HEK293T (cell line): ENCODE measurements at places on chromosomes 11 and 22.

- no peak for DNase-seq
Observed at GRCh38 chr11:79198898-79199250, 242.0 kb downstream of the TENM4 start.

- no peak for DNase-seq
Observed at GRCh38 chr11:17518366-17518765, 25.9 kb downstream of the USH1C start.

DNA sequence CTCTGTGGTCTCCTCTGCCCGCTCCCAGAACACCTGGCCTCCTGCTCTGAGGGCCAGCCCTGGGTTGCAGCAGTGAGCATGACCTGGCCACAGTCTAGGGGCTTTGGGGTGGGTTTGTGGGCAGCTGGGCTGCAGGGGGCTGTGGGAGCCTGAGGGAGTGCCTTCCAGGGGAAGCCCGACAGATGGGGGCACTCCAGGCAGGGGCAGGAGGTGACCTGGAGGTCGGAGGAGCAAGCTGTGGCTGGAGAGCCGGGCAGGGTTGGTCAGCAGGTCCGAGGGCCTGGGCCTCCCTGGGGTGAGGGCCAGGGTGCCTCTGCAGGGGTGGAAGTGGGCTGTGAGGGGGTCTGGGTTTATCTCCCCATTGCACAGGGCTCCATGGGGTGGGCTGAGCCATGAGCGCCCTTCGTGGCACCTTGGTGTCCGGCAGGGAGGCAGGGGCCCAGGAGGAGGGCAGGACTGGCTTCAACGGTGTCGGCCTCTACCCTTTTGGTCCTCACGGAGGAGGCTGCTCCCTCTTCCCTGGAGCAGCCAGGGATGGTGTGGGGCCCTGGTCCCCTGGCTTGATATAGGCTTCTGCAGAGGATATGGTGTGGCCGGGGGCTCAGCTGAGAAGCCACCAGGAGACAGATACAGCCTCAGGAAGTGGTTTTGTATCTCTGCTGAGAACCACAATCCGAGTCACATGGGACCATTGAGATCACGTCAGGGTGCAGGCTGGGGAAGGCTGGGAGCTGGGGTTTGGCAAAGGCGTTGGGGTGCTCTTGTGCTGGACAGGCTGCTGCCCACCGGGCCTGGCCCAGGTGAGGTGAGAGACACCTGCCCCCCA, 22.3 kb downstream of the KCNQ1 start:
- DNase-seq: no peak

GRCh38 chr11:79366218-79366617, 74.6 kb downstream of the TENM4 start:
- no peak for DNase-seq

- no peak for DNase-seq
Observed at GRCh38 chr11:69359735-69360480, 66.0 kb downstream of the MYEOV start.

DNA sequence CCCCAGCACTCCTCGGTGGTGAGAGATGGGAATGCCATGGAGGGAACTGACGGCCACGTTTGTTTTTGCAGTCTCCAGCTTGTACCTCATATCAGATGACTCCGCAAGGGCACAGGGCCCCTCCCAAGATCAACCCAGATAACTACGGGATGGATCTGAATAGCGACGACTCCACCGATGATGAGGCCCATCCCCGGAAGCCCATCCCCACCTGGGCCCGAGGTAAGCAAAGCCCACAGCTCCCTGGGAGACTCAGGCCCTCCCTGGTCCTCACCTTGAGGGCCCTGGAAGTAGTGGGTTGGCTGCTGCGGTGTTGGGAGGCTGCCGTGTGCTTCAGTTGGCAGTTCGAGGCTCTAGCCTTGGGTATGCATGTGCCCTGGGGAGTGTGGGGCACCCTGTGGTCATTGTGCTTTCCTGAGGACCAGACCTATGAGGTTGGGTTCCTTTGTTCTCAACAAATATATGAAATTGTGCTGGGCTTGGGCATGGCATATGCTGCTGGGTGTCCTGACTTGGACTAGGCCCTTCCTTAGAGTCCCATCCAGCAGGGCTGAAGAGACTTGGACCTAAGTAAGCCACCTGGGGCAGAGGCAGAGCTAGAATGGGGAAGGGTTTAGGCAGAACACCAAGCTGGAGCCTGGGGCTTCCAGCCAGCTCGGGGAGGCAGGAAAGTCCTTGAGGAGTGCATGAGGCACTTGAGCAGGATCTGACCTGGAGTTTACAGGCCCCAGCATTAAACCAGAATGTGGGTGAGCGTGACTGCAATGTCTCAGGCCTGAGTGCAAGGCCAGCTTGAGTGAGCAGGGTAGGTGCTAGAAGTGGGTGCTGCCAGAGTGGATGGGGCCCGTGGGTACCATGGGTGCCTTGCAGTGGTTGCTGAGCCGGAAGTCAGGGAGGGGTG, 26.4 kb downstream of the INCENP start:
- no peak for DNase-seq

- DNase-seq: no peak
Observed at GRCh38 chr11:76094740-76095139, 111.6 kb downstream of the WNT11 start.

- DNase-seq: no peak
Observed at GRCh38 chr22:17797721-17798559, 23.7 kb upstream of the BID start.

GRCh38 chr11:46741600-46742484, 22.8 kb downstream of the F2 start:
- no peak for DNase-seq

DNA sequence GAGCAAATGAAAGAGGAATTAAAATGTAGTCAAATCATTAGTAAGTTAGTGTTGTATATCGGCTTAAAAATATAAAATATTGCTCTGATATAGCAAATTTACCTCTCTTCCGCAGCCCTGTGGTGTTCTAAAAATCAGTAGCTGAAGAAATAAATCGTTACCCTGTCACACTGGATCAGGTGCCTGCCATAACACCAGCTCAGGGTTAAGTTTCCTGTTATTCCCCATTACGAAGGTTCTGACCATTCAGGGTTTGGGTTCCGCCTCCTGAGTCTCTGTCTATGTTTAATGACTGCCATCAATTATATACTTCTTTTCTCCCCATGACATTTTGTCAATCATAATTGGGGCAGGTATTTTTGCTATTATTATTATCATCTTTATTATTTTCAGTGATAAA, 658.5 kb downstream of the OPCML start:
- no peak for DNase-seq

DNA sequence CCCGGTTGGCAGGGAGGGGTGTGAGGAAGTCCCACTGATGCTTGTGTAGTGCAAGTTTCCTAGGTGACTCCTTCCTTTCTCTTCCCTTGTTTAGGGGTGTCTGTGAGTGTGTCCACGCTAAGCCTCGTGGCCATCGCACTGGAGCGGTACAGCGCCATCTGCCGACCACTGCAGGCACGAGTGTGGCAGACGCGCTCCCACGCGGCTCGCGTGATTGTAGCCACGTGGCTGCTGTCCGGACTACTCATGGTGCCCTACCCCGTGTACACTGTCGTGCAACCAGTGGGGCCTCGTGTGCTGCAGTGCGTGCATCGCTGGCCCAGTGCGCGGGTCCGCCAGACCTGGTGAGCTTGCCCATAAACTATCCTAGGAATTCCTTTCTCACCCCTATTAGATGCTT, 10.4 kb downstream of the CCKBR start:
- no peak for DNase-seq

GRCh38 chr11:76025068-76025467, 181.2 kb downstream of the WNT11 start:
- DNase-seq: no peak
